Stomach (tissue), 19 donors: ENCODE measurements at places on chromosomes 7 and 10. TPM values are rescaled to one million over a fixed set of nuclear protein-coding genes. Genes with fewer than 3 reads are reported as not detected.

DNA sequence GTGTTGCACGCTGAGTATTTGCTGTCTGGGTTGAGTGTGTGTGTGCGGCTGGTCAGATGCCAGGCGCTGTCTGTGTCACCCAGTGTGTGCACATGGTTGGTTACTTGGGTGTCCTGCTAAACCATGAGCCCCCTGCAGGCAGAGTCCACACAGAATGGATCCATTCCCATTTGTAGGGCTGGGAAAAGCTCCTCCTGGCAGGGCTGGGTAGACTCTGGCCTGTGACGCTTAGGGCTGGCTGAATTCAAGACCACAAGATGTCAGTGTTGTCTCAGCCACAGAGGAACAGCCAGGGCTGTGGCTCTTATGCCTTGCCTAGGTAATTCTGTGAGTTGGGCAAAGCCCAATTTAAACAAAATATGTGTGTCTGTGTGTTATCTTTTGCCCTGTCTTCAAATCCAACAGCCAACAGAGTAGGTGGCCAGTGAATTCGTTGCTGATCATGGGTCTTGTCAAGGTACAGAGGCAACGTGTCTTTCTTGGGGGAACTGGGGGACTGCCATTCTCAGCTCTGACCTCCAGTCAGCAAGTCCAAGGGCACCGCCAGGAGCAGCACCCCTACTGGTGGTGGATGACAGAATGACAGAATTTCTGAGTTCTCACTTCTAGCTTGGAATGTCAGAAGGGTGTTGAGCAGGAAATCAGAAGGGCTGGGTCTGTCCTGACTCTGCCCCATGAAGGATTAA lies 285.1 kb downstream of the CCSER2 start:
- no peak overlapping the region for H3K4me3 ChIP-seq
- DNase-seq, result no peak
- no peaks in the 10 kb centered on the region for H3K4me1 ChIP-seq
- H3K27ac ChIP-seq, result no peak overlapping the region

- H3K36me3 ChIP-seq, result no peaks in the 10 kb centered on the region
- H3K4me1 ChIP-seq, result no peaks in the 10 kb centered on the region
- no peak overlapping the region for H3K27ac ChIP-seq
- no peaks in the 10 kb centered on the region for H3K27me3 ChIP-seq
Observed at GRCh38 chr7:103065667-103066066, 8.9 kb downstream of the FBXL13 start.

- peak overlapping the region; percentile 36 for H3K4me3 ChIP-seq
- H3K27ac ChIP-seq, result peak overlapping the region; percentile 47
Observed at GRCh38 chr7:18494821-18495408, 634 bp upstream of the HDAC9 start.

DNA sequence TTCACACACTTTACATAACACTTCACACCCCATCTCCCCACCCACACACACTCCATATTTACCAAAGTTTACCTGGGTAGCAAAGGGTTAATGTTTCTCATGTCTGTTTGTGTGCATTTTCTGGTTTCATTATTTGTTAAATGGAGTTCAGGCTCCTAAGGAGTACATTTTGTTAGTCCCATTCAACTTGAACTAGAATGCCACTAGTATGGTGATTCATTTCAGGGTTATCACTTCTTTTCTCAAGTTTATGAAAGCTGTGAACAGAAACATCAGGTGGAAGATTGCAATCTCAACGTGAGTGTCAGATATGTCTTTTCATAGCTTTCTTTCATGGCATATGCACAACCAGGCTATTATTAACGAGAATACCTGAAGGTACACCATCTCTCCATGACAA lies 1027.5 kb downstream of the GATA3 start:
- no peaks in the 10 kb centered on the region for H3K36me3 ChIP-seq
- H3K27ac ChIP-seq, result no peak overlapping the region
- no peaks in the 10 kb centered on the region for H3K27me3 ChIP-seq
- no peak for DNase-seq
- no peak overlapping the region for H3K4me3 ChIP-seq

- no peaks in the 10 kb centered on the region for H3K27me3 ChIP-seq
- no peaks in the 10 kb centered on the region for H3K4me1 ChIP-seq
- H3K27ac ChIP-seq, result no peak overlapping the region
- H3K36me3 ChIP-seq, result no peaks in the 10 kb centered on the region
- no peak overlapping the region for H3K4me3 ChIP-seq
- no peak for DNase-seq
Observed at GRCh38 chr7:103597606-103598005, 151.6 kb upstream of the SLC26A5 start.

GRCh38 chr7:104341546-104341945 lies 13.1 kb downstream of the LHFPL3 start:
- H3K4me1 ChIP-seq, result no peaks in the 10 kb centered on the region
- H3K36me3 ChIP-seq, result no peaks in the 10 kb centered on the region
- H3K4me3 ChIP-seq, result no peak overlapping the region
- no peaks in the 10 kb centered on the region for H3K27me3 ChIP-seq

DNA sequence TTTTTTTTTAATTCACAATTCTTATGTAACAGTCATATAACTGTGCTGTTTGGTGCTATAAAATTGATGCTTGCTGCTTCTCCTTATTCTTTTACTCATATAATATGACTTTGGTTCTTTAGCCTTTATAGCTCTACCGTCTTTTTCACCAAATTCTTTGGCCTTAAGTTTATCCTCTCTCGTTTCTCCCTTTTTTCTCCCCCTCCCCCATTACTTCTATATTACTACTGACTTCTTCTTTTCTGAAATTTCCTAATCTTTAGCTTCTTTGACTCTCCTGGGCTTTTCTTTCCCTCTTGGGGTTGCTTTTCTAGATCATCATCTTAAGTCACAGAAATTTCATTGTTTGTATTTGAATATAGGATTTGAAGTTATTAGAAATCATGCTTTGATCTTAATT lies 3.8 kb downstream of the BCCIP start:
- peaks cover 39% of the 10 kb centered on the region for H3K4me1 ChIP-seq
- H3K36me3 ChIP-seq, result peaks cover 56% of the 10 kb centered on the region
- H3K27ac ChIP-seq, result no peak overlapping the region
- H3K4me3 ChIP-seq, result no peak overlapping the region

TEX47 gene
- polyA plus RNA-seq, result not detected

CAMK1D gene
- 2.0 TPM for polyA plus RNA-seq

GPR22 gene
- polyA plus RNA-seq, result not detected

SSC4D gene
- polyA plus RNA-seq, result not detected
